ENCODE measurements at places on chromosomes 1 and 21.

GRCh38 chr1:207941665-207942064 lies 30.7 kb upstream of the CD34 start:
- DNase-seq = peak; percentile 31

DNA sequence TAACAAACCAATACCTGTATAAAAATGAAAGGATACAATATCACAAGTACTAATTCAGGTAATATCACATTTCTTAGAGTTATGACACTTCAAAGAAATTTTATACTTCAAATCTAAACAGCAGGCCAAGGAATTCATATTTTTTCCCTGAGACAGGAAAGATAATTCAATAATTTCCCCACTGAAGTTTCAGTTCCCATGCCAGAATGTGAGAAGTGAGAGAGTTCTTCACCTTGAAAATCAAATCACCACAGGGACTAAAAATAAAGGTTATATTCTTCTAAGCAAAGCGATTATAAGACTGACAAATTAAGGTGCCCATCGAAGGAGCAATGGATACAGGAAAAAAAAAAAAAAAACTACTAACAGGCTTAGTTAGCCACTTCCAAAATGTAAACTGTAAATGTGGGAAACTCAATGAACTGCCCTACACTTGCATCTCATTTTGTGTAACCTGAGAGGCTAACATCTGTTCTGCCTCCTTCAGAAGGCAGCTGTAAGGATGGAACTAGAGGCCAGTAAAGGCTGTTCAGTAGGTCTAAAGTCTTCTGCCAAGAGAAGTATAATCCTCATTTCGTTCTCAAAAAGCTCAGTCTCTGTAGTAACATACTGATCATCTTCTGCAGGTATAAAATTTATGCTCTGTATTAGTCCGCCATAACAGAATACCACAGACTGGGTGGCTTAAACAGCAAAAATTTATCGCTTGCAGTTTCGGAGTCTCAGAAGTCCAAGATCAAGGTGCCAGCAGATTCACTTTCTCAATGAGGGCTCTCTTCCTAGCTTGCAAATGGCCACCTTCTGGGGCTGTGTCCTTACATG lies 127.8 kb downstream of the RERE start:
- DNase-seq = no peak

DNA sequence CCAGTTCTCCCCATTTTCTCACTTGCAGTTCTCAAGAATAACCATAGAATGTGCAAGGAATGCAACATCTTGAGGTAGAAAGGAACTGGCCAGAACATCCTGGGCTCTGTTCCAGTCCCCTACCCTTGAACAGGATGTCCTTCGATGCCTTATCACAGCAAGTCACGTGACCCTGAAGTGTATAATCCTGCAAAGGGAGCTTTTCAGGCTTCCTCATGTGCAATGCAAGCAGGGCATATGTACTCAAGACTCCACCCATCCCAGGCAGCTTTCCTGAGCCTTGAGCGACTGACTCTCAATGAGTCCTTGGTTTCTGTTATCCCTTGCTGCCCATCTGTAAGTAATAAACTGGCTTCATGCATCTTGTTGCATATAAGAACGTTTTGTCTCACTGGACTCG lies 311.0 kb downstream of the MRPL39 start:
- no peak for DNase-seq

DNA sequence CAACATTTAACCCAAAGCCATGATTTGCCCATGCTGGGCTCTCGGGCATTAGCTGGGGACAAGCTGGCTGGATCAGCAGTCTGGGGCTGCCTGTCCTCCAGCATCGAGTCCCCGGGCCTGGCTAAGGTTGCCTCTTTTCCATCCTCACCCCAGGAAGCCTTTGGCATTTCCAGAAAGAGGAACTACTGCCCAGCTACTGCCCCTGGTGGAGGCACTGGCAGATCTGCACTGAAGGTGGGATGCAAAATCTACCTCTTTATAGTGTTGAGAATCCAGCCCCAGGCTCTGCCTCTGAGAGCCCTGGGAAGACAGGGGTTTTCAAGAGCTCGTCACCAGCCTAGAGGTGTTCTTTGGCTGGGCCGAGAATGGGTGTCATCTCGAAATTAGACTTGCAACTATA lies 635.9 kb downstream of the MATN1 start:
- no peak for DNase-seq

GRCh38 chr1:44328671-44329416 lies 26.2 kb downstream of the ERI3 start:
- no peak for DNase-seq

DNA sequence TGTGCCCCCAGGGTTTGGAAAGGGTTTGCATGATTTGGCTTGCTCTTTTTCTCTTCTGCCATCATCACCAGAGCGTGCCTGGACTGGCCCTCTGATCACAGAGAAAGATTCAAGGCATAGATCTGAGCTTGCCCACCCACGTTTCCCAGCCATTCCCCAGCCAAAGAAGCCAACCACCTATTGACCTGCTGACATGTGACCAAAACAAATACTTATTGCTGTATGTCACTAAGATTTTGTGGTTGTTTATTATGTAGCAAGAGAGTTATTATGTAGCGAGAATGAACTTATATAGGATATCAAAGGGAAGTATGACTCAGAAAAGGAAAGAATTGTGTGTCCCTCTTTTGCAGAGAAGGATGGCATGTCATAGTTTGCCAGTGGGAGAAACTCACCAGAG lies 59.9 kb downstream of the UBE2U start:
- DNase-seq = no peak

DNA sequence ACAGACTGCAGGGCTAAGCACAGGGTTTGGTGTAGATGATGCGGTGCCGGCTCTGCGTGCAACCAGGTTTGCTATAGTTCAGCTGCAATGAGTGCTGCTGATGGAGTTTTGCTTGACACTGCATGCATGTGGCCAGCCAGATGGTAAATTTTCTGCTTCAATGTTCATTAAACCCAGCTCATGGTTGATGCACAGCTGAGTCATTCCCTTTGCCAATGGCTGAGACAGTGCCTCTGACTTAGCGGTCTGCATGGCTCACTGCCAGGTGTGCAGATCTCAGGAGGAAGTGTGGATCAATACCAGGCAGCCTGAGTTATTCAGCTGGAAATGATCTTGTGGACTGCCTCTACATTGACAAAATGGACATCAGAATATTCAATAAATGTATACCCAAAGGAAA lies 172.7 kb upstream of the ZP4 start:
- no peak for DNase-seq

- DNase-seq = peak; percentile 72
Observed at GRCh38 chr21:44304877-44305293, 5.0 kb downstream of the PFKL start.

- DNase-seq = no peak
Observed at GRCh38 chr21:41000838-41001237, 153.9 kb upstream of the DSCAM start.

DNA sequence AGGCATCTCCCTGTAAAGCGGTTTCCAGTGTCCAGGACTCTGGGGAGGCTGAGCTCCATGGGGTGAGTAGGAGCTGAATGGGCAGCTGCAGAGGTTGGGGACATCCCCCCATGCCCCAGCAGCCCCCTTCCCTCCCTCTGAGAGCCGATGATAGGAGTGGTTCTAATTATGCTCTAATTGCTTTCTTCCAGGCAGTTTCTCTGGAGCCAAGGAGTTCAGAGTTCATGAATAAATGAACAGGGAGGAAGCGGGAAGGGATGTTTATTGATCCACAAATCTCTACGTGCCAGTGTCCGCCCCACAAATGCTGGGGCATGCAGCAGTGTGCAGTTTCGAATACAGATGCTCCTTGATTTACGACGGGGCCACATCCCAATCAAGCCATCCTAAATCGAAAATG lies 15.6 kb downstream of the NKAIN1 start:
- DNase-seq = no peak

DNA sequence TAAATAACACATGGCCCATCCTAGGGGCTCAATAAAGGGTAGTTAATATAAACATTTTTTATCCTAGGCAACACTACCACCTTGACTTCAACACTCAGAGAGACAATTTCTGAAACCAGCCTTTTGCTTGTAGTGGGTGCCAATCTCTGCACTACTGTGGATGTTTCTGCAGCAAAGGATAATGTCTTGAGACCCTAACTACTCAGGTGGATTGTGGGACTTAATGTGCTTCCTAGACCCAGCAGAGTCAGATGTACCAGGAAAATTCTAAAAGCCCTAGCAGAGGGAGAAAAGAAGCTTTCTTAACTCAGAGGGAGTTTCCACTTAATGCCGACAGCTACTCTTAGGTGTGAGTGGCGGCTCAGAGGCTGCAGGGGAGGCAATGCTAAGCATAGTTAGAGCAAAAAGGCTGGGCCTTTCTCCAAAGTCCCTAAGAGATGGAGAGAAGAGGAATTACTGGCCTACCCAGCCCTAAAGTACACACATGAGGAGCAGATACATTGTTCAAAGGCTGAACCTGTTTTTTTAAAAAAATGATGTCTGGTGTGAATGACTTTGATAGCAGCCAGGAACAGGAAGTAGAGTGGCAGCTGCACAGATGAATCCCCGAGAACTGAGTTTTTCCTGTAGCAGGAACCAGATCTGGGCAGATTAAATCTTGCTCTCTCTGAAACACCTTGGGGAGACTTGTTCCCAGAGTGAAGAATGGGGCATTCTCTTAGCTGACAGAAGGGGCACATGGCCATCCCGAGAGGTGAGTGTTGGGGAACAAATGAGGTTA lies 33.5 kb upstream of the ABCD3 start:
- DNase-seq = no peak

DNA sequence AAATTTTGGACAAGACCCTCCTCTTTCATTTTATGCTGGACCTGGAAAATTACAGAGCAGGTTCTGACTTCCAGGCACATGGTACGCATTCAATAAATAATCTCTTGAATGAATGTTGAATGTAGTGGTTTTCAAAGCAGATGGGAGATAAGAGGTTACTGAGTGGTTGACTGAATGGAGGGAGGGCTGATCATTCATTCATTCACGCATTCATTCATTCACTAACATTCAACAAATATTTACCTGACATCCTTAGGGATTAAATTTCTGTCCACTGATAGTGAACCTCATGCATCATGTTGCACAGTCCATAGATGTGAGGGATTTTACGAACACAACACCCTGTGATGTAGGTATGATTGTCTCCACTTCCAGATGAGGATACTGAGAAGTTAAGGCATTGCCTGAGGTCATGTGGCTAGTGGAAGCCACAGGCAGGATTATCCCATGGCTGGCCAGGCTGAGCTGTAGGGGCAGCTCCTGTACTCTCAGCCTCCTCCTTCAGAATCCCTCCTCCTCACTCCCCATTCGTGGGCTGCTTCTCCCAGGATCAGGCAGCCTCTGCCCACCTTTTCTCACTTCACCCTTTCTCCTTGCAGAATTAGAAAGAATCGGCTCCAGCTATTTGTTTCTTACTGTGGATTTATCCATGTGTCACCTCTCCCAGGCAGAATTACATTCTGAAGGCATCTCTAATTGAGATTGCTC lies 48.4 kb upstream of the ATP5PO start:
- DNase-seq = no peak

DNA sequence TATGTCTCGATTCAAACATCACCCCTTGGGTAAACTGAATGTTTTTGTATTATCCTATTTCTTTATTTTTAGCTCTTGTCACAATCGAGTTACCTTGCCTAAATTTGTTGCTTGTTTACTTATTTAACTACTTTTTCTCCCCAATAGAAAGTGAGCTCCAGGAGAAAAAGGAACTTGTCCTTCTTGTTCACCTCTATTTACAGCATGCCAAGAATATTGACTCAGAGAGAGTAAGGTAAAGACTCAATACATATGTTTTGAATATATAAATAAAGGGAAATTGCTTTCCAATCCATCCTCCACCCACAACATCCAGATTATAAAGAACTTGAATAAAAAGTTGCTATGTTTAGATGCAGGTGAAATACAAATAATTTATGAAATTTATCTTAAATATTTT lies 107.3 kb upstream of the PDC start:
- no peak for DNase-seq

- DNase-seq = no peak
Observed at GRCh38 chr21:16116798-16117197, 387.0 kb downstream of the USP25 start.

- DNase-seq = peak; percentile 56
Observed at GRCh38 chr1:156499842-156500542, 583 bp downstream of the MEF2D start.

GRCh38 chr21:14535702-14536101 lies 10.4 kb downstream of the SAMSN1 start:
- DNase-seq = no peak

DNA sequence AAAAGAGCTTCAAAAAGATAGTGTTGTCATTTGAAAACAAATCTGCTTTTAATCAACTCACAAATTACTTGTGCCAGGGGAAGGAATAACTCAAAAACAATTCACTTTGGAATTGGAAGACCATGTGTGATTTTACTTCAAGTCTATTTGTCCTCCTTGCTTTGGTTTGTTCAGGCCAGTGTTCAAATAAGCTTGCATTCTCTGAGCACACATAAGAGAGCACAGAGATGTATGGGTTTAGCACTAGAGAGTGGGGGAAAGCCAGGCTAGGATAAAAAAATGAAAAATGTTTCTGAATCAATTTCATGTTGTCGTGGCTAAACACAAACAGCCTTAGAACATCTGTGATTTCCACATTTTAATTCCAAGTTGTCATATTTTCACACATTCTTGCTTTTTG lies 325.7 kb upstream of the LYPLAL1 start:
- DNase-seq = no peak

GRCh38 chr1:246117066-246117791 lies 389.9 kb downstream of the SMYD3 start:
- DNase-seq = no peak

- no peak for DNase-seq
Observed at GRCh38 chr1:209062863-209063262, 520.7 kb upstream of the CAMK1G start.

DNA sequence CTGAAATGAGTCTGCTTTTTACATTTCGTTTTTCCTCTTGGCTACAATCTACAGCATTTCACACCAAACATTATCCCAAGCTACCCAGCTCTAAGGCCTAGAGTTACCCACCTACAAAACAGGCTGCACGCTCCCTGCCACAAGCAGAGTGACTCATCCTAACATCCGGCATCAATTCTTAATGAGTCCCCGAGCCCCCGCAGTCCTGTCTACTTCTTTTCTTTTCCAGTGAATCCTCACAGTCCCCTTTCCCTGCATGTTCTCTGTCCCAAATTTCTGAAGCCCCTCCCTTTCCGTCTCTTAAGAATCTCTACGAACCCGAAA lies 650 bp downstream of the PCNX2 start:
- no peak for DNase-seq

DNA sequence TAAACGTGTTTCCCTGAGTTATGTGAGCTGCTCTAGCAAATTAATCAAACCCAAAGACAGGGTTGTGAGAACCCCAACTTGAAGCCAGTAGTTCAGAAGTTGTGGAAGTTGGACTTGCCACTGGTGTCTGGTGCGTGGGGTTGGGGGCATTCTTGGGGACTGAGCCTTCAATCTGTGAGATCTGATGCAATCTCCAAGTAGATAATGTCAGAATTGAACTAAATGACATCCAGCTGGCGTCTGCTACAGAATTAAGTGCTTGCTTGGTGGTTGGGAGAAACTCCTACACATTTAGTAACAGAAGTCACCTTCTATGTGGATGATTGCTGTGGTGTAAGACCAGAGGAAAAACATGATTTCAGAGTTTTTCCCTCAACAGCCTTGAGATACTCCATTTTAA lies 207.4 kb downstream of the FGGY start:
- DNase-seq = no peak

GRCh38 chr21:22758478-22758877 lies 1760.3 kb downstream of the NCAM2 start:
- no peak for DNase-seq

- DNase-seq = no peak
Observed at GRCh38 chr1:154886281-154887015, 16.4 kb upstream of the KCNN3 start.

GRCh38 chr21:37375866-37376574 lies 9.4 kb downstream of the DYRK1A start:
- no peak for DNase-seq

- DNase-seq = no peak
Observed at GRCh38 chr21:32338209-32338921, 39.7 kb downstream of the MRAP start.

- DNase-seq = no peak
Observed at GRCh38 chr1:196732526-196732925, 42.1 kb upstream of the CFHR3 start.
